Midbrain (tissue), 1 donor: ENCODE measurements at places on chromosomes 6 and 20.

GRCh38 chr6:111410371-111410770 is 72.6 kb downstream of the REV3L start:
- DNase-seq = peak; percentile 19

DNA sequence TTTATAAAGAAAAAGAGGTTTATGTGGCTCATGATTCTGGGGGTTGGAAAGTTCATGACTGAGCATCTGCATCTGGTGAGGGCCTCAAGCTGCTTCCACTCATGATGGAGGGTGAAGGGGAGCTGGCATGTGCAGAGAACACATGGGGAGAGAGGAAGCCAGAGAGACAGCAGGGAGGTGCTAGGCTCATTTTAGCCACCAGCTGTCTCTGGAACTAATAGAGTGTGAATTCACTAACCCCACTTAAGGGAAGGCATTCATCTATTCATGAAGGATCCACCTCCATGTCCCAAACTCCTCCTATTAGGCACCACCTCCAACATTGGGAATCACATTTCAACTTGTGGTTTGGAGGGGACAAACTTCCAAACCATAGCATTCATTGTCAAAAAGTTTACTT is 137.3 kb upstream of the PMEPA1 start:
- no peak for DNase-seq

DNA sequence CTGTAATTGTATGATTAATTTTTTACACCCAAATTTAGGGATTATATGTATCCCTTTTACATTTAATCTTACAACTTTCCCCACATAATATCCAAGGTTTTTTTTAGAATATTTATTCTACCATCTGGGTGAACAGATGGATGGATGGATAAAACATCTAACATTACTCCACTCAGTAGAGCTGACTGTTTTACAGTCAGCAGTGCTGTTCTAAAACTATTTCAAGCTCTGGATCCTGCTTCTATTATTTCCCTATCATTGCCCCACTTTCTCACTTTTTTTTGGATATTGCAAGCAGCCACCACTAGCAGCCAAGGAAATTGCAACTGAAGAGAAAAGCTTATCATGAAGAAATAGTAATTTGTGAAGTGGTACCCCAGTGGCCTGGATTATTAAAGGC is 173.7 kb downstream of the ARHGAP18 start:
- no peak for DNase-seq

DNA sequence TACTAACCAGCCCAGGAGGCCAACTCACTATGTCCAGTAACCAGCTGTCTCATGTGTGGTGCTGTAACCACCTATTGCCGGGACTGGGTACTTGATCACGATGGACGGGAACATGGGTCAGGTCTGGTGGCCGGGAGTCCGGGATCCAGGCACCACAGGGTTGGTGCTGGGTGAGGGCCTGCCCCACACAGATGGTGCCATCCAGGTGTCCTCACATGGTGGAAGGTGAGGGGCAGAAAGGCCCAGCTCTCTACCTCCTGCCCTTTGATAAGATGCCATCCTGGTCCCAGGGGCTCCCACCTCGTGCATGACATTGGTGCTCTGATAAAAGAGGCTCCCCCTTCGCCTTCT is 116.3 kb downstream of the TAF4 start:
- DNase-seq = no peak

DNA sequence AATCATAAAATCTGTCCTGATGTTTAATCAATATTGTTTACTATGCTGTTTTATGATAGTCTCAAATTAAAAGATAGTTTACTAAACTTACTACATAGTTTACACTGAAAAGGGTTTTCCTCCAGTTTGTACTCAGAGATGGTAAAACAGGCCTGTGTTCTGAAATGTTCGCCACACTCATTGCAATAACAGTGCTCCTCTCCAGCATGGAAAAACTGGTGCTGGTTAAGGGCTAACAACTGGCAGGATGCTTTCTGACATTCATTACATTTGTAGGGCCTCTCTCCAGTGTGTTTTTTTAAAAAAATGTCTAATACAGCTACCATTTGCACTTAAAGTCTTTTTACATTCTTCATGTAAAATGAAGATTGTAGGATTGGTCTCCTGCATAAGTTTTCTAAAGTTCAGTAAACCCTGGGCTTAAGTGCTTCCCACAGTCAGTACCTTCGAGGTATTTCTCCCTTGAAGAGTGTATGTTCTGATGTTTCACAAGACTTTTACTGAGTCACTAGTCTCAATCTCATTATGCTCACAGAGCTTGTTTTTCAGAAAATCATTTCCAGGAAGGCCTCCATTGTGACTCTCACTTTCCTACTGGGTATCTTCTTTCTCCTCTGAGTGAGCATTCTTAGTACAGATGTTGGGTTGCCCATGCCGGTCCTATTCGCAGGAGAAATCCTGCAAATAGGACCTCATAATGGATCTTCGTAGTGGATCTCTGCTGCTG is 8.7 kb upstream of the ZSCAN12 start:
- DNase-seq = no peak

- no peak for DNase-seq
These were observed 26.9 kb downstream of the FIG4 start for GRCh38 chr6:109717971-109718370.

GRCh38 chr6:3455569-3456394 is 1.1 kb downstream of the SLC22A23 start:
- DNase-seq = peak; percentile 51
